ENCODE measurements at places on chromosomes 7 and 10.

DNA sequence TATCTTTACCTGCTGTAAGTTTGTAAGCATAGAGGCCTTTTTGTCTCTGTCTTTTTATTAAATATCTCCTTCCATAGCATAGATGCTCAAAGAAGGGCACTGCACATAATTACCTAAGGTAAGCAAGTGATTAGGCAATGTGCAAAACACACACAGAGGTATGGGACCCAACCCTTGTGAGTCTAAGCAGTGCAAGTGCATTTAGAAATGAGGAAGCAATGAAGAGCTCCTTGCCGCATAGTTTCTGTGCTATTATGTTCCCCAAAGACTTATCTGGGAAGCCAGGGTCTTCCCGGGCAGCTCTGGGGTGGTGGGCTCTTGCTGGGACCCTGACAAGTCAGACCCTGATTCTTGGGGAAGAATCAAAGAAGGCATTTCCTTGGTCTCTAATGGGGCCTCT is 13.5 kb upstream of the MGAM2 start:
- DNase-seq = no peak

- no peak for DNase-seq
These were observed 49.2 kb upstream of the NANOS1 start for GRCh38 chr10:118980135-118980865.

DNA sequence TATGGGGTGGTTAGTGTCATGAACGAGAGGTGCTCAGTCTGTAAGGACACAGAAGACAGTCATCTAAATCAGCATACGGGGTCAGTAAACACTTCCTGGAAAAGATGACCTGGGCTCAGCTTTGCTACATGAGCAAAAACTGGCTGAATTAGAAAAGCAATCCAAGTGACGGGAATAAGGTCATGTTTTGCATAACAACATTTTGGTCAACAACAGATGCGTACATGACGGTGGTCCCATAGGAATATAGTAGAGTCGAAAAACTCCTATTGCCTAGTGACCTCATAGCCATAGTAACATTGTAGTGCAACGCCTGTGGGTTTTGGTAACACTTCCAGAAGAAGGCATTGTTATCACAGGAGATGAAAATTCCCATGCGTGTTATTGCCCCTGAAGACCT is 92.9 kb downstream of the CTNNA3 start:
- no peak for DNase-seq

DNA sequence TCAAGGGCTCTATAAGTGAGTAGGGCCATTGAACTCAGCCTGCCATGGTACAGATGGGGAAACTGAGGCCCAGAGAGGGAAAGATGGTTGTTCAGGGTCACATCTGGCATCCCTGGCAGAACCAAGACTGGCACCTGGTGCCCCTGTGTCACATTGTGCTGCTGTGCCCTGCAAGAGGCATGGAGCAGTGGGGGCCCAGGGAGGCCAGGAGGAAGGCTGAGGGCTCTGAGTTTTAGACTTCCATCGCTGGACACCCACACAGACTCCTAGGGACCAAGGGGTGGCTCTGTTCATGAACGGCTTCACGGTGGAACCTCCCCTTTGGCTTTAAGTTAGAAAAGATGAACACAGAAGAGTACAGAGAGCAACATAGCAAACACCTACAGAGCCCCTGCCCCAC is 66.7 kb upstream of the AQP1 start:
- no peak for DNase-seq

GRCh38 chr7:154336295-154336694 is 284.1 kb downstream of the DPP6 start:
- DNase-seq = no peak

Data from fibroblast of skin of right biceps (primary cell).